Dermis blood vessel endothelial cell (primary cell): ENCODE measurements at places on chromosomes 7 and 10. TPM values are rescaled to one million over a fixed set of nuclear protein-coding genes. Genes with fewer than 3 reads are reported as not detected.

Gene SEPTIN14
- not detected in 2 replicates for total RNA-seq

Gene HMX3
- total RNA-seq = not detected in 2 replicates

Gene CALN1
- 0.17 and 2.5 TPM in 2 replicates for total RNA-seq

Gene HTR7
- total RNA-seq = 0.09 TPM in 1 of 2 replicates, not detected in the other

Gene AIFM2
- total RNA-seq = 0.85 and 3.0 TPM in 2 replicates

Gene CCDC172
- not detected in 2 replicates for total RNA-seq

Gene HOXA6
- total RNA-seq = 2.9 and 8.6 TPM in 2 replicates

Gene LLCFC1
- not detected in 2 replicates for total RNA-seq

Gene MCM10
- total RNA-seq = 6.3 and 19.5 TPM in 2 replicates

Gene VWDE
- not detected in 2 replicates for total RNA-seq

Gene UBN2
- 7.1 and 8.0 TPM in 2 replicates for total RNA-seq

Gene GHRHR
- total RNA-seq = 0.09 TPM in 1 of 2 replicates, not detected in the other

Gene LRIT1
- total RNA-seq = not detected in 2 replicates

Gene PRKAR1B
- total RNA-seq = 77.9 and 82.4 TPM in 2 replicates

Gene CUZD1
- 0.34 and 0.51 TPM in 2 replicates for total RNA-seq

Gene TMEM130
- not detected in 2 replicates for total RNA-seq

Gene TRDMT1
- 4.6 and 7.5 TPM in 2 replicates for total RNA-seq

Gene TMEM213
- not detected in 2 replicates for total RNA-seq

Gene NME8
- total RNA-seq = not detected in 2 replicates
